ENCODE measurements at places on chromosomes 1 and 21.

- no peak for DNase-seq
These were observed 4.4 kb upstream of the C2CD2 start for GRCh38 chr21:41957991-41958766.

DNA sequence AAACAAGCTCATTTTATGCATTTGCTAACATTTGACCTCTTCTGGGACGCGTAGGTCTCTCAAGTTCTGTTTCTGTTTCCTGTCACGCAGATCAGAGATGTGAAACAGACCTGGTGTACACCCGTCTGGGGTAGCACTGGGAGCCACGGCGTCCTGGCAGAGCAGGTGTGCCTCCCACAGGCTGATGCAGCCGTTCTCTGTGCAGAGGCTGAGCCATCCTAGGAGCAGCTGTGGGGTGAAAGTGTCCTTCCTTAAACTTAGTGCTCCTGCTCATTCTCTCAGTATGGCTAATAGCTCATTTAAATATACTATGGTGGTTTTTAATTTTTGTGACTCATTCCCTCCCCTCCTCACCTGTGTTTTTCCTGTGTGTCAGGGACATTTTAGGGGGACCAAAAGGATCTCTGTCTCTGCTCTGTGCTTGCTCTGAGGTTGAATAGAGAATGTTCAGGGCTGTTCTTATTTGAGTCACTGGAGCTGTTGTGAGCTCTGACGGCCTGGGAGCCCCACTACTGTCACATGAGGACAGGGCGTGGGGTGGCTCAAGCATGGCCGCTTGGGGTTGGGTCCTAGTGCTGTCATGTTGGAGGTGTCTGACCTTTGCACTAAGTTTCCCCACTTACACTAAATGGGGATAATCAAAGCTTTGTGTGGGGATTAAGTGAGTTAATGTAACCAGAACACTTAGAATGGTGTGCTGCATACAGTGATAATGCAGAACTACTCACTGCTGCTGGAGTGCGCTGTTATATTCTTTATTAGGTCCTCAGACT is 43.0 kb downstream of the GALNT2 start:
- peak; percentile 53 for DNase-seq

- no peak for DNase-seq
These were observed 62.2 kb downstream of the HSF2BP start for GRCh38 chr21:43597052-43597451.

DNA sequence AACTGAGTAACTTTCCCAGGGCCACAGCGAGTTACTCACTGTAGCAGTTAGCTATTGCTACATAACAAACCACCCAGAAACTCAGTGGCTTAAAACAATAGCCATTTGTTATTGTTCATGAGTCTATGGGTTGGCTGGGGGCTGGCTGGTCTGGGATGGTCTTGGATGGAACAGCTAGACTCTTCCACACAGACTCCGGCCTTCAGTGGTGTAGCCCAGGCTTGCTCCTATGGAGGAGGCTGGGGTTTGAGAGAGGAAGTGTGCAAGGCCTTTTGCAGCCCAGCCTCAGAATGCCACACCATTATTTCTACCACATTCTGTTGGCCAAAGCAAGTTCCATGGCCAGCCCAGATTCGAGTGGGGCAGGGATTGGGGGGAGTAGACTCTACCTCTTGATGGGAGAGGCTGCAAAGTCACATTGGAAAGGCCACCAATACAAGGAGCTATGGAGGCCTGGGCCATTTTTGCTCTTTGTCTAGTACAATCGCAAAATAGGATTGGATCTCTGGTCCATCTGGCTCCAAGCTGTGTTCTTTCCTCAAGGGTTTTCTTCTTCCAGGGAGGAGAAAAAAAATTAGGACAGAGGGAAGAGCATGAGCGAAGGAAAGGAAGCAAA is 37.5 kb upstream of the TTC22 start:
- no peak for DNase-seq

All from CD4-positive, alpha-beta T cell treated with Interleukin-6 at 100 ng/mL for 8 hours (primary cell).